ENCODE measurements at places on chromosomes 13 and 19. TPM values are rescaled to one million over a fixed set of nuclear protein-coding genes. Genes with fewer than 3 reads are reported as not detected.
A peak's percentile ranks its signal among the peaks of the same experiment; 100 is the strongest.

Gene ZNF136
- 14.4 TPM for total RNA-seq

Gene IGFL2
- not detected for total RNA-seq

Gene ZNF296
- 2.1 TPM for total RNA-seq

DNA sequence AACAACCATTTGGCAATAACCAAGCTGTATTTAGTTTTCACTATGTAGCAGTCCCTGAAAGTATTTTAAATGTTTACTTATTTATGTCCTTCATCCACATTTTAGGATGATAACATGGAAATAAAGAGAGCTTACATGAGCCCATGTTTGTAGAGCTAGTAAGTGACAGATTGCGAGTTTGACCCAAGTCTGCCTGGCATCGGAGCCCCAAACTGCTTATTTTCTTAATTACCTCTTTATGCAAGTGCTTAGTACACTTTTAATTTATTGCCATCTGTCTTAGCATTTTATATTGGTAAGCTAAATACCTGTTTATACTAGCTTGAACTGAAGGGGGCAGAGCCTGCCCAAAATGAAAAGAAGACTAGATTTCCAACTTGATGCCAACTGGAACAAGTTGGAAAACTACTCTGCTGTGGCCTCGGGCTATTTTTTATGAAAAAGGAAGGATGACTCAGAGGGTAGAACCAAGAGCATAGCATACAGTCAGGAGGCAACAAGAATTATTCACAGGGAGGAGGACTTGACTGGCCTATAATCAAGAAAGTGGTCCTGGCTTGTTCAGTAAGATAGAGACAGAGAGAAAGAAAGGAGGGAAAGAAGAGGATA, 150.2 kb downstream of the NDFIP2 start:
- no peak for DNase-seq

- DNase-seq, result no peak
Measured at GRCh38 chr13:53269634-53270033, 241.0 kb downstream of the OLFM4 start.

Gene STAP2
- 32.3 TPM for total RNA-seq

GRCh38 chr13:46665633-46666482, 112.9 kb downstream of the LRCH1 start:
- DNase-seq, result no peak

GRCh38 chr19:30790056-30790680, 418.0 kb downstream of the ZNF536 start:
- DNase-seq, result no peak

Gene ZNF284
- total RNA-seq, result 2.5 TPM

Gene ARHGAP33
- 18.5 TPM for total RNA-seq

GRCh38 chr13:111262281-111262680, 58.2 kb upstream of the TEX29 start:
- DNase-seq, result no peak

Gene JSRP1
- 5.0 TPM for total RNA-seq

- peak; percentile 6 for DNase-seq
Measured at GRCh38 chr19:29366757-29367156, 153.8 kb upstream of the UQCRFS1 start.

DNA sequence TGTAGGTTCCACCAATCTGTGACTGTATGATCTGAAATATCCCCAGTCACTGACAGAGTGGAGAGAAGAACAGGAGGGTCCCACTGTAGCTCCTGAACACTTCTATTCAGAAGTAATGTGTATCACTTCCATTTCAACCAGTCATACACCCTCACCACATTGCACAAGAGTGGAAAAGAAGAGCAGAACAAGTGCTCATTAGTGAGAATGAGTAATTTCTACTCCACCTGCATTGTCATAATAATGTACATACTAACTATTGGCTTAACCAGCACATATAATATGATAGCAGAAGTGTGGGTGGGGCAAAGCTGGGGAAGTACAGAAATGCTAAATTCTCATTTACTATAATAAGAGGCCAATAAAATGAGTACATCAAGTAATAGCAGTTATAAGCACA, 342.7 kb downstream of the LMO7 start:
- no peak for DNase-seq

DNA sequence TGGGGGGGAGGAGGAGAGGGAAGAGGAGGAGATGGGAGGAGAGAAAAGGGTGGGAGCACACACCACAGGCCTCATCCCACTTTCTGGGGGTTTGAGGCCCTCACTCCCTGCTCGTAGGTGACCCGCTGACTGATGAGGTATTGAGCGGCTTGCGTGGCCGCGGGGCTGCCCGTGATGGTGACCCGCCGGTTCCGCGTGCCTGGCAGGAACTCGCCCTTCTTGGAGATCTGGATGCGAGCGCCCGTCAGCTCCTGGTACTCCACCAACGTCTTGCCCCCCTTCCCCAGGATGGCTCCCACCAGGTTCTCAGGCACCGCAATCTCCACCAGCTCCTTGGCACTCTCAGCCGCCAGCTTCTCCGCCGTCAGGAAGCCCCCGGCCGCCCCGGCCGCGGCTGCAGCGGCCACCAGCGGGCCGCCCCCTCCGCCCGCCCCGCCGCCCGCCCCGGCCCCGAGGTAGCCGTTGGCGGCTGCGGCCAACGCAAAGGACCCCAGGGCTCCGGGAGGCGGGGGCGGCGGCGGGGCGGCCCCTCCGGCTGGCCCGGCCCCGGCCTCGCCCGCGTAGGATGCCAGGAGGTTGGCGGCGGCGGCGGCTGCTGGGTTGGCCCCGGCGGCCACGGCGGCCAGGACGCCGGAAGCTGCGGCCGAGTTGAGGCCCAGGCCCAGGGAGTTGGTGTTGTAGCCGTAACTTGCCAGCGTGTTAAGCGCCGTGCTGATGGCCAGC, 25.4 kb upstream of the NANOS2 start:
- DNase-seq, result peak; percentile 18

DNA sequence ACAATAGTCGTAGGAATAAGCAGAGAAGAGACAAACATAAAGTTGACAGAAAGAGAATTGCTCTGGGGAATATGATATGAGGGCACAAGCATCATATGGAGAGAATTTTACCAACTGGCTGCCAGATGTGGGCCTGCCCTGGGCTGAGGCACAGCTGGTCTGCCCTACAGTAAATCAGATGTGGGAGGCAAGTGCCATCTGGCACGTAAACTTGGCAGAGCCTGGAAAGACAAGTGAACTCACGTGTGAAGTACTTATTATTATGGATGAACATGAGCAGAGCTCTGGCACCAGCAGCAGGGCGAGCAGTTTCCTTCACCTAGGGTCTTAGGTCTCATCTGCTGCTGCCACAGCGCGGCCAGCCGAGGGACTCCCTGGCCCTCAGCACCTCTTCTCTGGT, 20.6 kb downstream of the PCDH8 start:
- no peak for DNase-seq

Gene SLC17A7
- total RNA-seq, result 1.4 TPM

Gene C13orf42
- not detected for total RNA-seq

- no peak for DNase-seq
Measured at GRCh38 chr13:67314405-67314804, 84.3 kb upstream of the PCDH9 start.

- DNase-seq, result no peak
Measured at GRCh38 chr19:7216373-7216902, 77.8 kb downstream of the INSR start.

DNA sequence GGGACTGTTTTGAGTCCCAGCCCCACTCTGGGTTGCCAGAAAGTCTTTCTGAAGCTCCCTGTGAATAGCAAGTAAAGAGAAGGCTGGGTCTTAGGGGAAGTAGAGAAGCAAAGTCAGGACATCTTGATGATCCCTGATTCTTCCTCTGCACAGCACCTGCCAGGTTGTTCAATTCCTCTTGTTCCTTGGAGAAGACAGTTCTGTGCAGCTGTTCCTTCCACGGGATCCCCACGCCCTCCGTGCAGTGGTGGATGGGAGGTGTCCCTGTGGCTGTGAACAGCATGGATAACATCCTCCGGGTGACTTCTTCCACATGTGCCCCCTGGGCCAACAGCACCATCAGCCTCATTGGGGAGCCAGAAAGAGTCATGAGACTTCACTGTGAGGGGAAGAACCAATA, 29.1 kb upstream of the IGLON5 start:
- DNase-seq, result no peak

Gene NACC1
- total RNA-seq, result 46.1 TPM

- no peak for DNase-seq
Measured at GRCh38 chr13:113577881-113578435, 6.6 kb upstream of the TFDP1 start.

DNA sequence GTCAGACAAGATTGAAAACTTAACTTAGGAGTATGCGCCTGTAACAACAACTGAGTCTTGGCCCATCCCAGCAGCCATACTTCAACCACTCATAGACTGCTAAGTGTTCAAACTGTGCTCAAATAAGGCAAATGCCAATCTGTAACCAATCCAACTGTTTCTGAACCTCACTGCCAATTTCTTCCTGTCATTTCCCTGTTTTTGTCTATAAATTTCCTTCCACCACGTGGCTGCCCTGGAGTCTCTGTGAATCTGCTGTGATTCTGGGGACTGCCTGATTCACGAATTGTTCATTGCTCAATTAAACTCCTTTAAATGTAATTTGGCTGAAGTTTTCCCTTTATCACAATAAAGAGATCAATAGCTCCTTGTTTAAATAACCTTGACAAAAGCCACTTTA, 50.8 kb upstream of the FREM2 start:
- DNase-seq, result no peak

DNA sequence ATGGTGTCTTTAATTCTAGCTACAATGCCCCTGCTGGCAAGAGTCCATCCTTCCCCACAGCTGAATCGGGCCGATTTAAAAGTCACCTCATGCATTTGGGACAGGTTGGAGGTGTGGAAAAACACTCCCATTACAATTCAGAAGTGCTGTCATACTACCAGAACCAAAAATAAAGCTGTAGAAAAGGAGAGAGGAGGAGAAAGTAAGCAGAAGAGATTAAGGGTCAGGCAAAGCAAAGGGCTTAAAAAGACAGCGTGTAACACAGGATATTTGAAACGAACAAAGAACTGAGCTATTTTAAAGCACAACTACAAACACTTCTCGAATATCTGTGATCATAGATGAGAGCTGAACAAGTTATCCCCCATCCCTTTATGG, 90.4 kb downstream of the FGF14 start:
- DNase-seq, result no peak

Gene FXYD7
- total RNA-seq, result 0.94 TPM

GRCh38 chr13:103246581-103247200, 180.5 kb upstream of the SLC10A2 start:
- DNase-seq, result no peak

DNA sequence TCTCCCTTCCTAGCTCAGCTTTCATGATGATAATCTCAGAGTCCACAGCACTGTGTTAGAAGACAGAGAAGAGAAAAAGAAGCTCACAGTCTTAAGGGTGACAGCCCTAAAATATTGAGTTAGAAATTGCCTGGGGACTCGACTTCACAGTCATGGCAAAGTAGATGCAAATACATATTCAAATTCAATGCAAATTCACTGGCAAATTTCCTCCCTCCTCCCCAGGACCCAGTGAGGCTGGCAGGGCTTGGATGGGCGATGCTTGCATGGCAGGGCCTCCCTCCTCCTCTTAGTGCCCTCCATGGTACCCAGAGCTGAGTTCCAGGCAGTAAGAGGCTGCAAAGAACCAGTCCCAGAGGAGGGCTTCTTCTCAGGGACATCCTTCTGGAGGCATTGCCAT, 115.6 kb upstream of the UQCRFS1 start:
- no peak for DNase-seq

Gene CYP2B6
- 0.31 TPM for total RNA-seq

DNA sequence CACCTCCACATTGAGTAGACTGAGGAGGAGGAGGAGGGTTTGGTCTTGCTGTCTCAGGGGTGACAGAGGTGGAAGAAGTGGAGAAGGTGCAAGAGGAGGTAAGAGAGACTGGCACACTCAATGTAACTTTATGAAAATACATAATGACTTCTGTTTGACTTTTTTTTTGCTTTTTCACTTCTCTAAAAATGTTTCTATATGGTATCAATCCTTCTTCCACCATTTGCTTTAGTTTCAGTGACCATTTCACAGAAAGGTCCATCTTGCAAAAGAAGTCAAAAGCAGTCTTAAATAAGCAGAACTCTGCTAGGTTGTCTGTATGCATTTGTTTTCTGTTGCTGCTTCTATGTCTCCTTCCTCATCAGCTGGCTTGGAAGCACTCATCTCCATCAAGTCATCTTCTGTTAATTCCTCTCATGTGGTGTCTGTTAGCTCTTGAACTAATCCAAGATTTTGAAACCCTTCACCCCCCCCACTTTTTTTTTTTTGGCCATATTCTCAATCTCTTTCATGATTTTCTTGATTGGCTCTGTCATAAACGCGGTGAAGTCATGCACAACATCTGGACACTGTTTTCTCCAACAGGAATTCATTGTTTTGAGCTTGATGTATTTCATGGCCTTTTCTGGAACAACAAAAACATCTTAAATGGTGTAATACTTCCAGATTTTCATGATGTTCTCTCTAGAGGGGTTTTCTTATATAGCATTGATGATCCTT, 80.8 kb downstream of the KL start:
- no peak for DNase-seq

Gene RASIP1
- total RNA-seq, result 23.3 TPM

DNA sequence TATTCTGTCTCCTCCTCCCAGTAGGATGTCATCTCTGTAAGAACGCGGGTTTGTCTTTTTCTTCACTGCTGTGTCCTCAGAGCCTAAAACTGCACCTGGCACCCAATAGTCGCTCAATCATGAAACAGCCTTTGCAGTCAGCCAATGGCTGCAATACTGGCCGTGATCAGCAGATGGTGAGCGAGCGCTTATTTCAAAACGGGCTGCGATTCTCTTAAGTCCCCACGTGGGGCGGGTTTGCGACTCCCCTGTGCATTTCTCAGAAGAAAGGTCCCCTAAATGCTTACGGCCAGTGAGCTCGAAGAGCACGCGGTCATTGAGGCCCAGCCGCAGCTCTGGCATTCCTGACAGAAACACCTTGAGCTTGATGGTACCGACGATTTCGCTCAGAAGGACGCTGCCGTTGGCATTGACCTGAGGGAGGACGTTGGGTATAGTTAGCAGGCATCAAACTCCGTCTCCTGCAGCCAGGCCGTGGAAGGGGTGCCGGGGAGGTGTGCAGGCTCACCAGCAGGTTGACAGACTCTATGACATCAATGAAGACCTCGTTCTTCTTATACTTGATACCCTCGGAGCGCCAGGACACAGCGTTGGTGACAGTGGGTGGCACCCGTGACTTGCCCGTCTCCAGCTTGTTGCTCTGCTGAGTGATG, 6.0 kb downstream of the AP1M2 start:
- peak; percentile 96 for DNase-seq
